Mesangial cell (primary cell): ENCODE measurements at places on chromosomes 16 and 17. TPM values are rescaled to one million over a fixed set of nuclear protein-coding genes. Genes with fewer than 3 reads are reported as not detected.

Gene NR1D1
- 2.1 and 4.6 TPM in 2 replicates for total RNA-seq

Gene EPOP
- total RNA-seq, result 0.38 and 2.4 TPM in 2 replicates

Gene SLC16A6
- total RNA-seq, result 0.25 TPM in 1 of 2 replicates, not detected in the other

Gene ACSM2A
- 0.13 TPM in 1 of 2 replicates, not detected in the other for total RNA-seq

Gene TMEM92
- 8.0 and 11.0 TPM in 2 replicates for total RNA-seq

Gene TOP2A
- total RNA-seq, result 5.5 and 143 TPM in 2 replicates

Gene LRRC37A
- 0.33 and 1.5 TPM in 2 replicates for total RNA-seq

Gene CDRT15L2
- not detected in 2 replicates for total RNA-seq

Gene TNFRSF17
- total RNA-seq, result not detected in 2 replicates

Gene KRTAP4-3
- not detected in 2 replicates for total RNA-seq

Gene ASPA
- not detected in 2 replicates for total RNA-seq

Gene ABCC11
- total RNA-seq, result 0.13 TPM in 1 of 2 replicates, not detected in the other

Gene MMP15
- total RNA-seq, result 13.9 and 51.8 TPM in 2 replicates

Gene P2RX1
- total RNA-seq, result under 0.01 TPM in 1 of 2 replicates, not detected in the other

Gene KRTAP3-1
- not detected in 2 replicates for total RNA-seq

Gene PIRT
- total RNA-seq, result not detected in 2 replicates

Gene E4F1
- 28.2 and 34.0 TPM in 2 replicates for total RNA-seq

Gene KRTAP4-1
- not detected in 2 replicates for total RNA-seq

Gene KRTAP9-2
- total RNA-seq, result not detected in 2 replicates

Gene PABPN1L
- total RNA-seq, result not detected in 2 replicates

Gene IL4R
- 17.6 and 25.0 TPM in 2 replicates for total RNA-seq

Gene PLLP
- 2.0 and 9.6 TPM in 2 replicates for total RNA-seq

Gene UTS2R
- not detected in 2 replicates for total RNA-seq

Gene TNFRSF13B
- not detected in 2 replicates for total RNA-seq

Gene FN3K
- total RNA-seq, result 1.6 and 7.7 TPM in 2 replicates

Gene ZDHHC1
- total RNA-seq, result 3.6 and 9.6 TPM in 2 replicates

Gene C17orf78
- not detected in 2 replicates for total RNA-seq

Gene DRC3
- total RNA-seq, result 0.33 and 1.9 TPM in 2 replicates

Gene SLC5A10
- 0.13 TPM in 1 of 2 replicates, not detected in the other for total RNA-seq

Gene CLEC3A
- not detected in 2 replicates for total RNA-seq

Gene TP53TG3B
- not detected in 2 replicates for total RNA-seq

Gene VTN
- 0.13 TPM in 1 of 2 replicates, not detected in the other for total RNA-seq

Gene DHODH
- total RNA-seq, result 5.1 and 7.0 TPM in 2 replicates

Gene RHBDF2
- 59.3 and 64.5 TPM in 2 replicates for total RNA-seq

Gene CBFA2T3
- not detected in 2 replicates for total RNA-seq

Gene HEXD
- 8.1 and 23.1 TPM in 2 replicates for total RNA-seq

Gene CTRB1
- total RNA-seq, result not detected in 2 replicates

Gene ORC6
- 2.8 and 27.5 TPM in 2 replicates for total RNA-seq

Gene CLEC18C
- 2.1 and 8.5 TPM in 2 replicates for total RNA-seq

Gene TMEM204
- 1.6 and 4.4 TPM in 2 replicates for total RNA-seq

Gene PNPO
- 23.1 and 33.1 TPM in 2 replicates for total RNA-seq

Gene ZG16
- total RNA-seq, result not detected in 2 replicates
